Activated T-helper 1 cell treated with anti-CD3 and anti-CD28 coated beads, Interleukin-12 subunit alpha, Interleukin-12 subunit beta, Interleukin-2, Interleukin-4 antibody, amounts not matched to agents 30 ng/mL and 10 ng/mL and 1 ng/mL, durations not matched to agents 14 hours and 24 hours and 36 hours (primary cell): ENCODE measurements at places on chromosomes 5 and 9.

DNA sequence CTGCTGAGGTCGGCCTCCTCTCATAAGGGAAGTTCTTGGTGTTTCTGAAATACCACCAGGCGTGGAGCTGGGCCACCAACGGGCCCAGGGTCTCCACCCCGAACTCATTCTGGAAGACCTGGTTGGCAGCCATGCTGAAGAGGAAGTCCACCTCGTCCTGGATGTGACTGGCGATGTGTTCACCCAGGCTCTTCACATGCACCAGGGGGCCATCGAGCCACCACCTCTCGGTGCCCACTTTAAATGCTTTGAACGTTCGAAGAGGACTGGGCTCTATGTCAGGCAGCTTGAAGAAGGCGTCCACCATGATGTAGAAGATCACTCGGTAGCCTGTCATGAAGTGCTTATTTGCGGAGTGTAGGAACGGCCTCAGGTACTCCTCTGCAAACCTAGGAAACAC, 15.1 kb downstream of the GLT6D1 start:
- DNase-seq: no peak

- DNase-seq: no peak
These were observed 66.8 kb upstream of the RAD23B start for GRCh38 chr9:107216329-107216728.

DNA sequence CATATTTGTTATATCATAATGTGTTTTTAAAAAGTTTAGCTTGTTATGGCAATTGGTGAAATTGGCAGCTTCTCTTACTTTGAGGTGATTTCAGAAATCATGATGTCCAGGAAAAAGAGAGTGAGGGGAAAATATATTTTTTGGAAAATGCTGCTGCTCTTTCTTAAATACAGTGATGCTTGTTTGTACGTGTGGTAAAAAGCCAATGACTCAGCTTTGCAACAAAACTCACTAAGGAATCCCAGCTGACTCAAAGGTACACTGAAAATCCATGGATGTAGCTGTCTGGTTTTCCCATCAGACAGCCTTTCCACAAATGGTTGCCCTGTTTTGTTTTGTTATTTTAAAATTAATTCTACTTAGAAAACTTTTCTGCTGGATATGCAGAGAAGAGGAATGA, 306.4 kb upstream of the PAPPA start:
- DNase-seq: no peak

GRCh38 chr5:167447466-167448375, 843.7 kb upstream of the WWC1 start:
- no peak for DNase-seq

GRCh38 chr5:115343855-115344254, 47.4 kb upstream of the CCDC112 start:
- no peak for DNase-seq

DNA sequence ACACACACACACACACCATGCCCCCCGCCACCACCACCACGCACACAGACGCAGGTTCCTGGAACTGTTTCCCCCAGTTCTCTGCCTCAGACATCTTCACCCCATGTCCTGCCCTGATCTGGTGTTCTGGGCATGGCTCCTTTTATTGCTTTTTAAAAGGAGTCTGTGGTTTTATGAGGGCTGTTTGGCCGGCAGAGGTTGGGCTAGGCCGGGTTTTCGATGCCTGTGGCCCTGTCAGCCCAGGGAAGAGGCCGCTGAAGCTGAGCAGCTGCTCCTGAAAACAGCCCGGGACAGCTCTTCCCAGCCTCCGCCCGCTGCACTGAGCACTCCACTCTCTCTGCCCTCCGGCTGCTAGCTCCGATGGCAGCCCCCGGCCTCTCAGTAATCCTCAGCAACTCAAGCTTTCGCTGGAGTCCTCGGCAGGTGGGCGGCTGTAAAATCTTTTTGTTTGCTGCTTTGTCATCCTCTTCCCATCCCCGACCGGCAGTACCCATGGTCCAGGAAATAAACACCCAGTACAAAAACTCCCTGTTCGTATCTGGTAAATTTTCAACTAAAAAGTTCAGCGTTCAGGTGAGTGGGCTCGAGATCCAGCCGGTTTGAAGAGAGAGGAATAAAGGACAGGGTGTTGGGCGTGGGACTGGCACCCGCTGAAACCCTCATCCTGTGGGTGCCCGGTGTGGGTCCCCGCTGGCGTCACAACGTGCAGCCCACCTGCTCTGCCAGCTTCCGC, 103.0 kb upstream of the ERCC6L2 start:
- no peak for DNase-seq

DNA sequence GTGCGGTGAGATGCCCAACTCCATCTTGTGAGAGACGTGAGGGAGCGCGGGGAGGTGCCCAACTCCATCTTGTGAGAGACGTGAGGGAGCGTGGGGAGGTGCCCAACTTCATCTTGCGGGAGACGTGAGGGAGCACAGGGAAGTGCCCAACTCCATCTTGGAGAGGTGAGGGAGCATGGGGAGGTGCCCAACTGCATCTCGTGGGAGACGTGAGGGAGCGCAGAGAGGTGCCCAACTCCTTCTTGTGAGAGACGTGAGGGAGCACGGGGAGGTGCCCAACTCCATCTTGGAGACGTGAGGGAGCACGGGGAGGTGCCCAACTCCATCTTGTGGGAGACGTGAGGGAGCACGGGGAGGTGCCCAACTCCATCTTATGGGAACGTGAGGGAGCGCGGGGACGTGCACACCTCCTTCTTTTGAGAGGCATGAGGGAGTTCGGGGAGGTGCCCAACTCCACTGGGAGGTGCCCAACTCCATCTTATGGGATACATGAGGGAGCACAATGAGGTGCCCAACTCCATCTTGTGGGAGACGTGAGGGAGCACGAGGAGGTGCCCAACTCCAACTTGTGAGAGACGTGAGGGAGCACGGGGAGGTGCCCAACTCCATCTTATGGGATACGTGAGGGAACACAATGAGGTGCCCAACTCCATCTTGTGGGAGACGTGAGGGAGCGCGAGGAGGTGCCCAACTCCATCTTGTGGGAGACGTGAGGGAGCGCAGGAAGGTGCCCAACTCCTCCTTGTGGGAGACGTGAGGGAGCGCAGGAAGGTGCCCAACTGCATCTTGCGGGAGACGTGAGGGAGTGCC, 235.4 kb downstream of the CACNA1B start:
- no peak for DNase-seq

DNA sequence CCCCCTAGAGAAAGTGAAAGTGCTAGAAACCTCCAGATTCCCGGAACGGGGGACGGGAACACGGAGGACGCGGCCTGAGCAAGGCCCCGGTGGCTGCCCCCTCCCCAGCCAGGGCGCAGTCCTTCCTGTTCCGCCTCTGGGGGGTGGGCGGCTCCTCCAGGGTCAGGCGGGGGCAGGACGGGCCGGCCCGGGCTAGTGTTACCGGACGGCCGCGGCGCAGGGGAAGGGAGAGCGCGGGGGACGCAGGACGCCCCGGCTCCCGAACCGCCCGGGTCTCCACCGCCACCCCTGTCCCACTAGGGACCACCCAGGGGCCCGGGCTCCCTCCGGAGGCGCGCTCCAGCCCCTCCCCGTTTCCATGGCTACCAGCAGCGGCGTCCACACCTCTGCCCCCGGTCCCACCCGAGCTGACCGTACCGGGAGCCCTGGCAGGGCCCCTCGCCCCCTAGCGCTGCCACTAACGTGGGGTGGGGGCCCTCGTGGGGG, 579 bp downstream of the SLC12A7 start:
- DNase-seq: no peak

GRCh38 chr9:37038302-37038942, 4.4 kb upstream of the PAX5 start:
- no peak for DNase-seq

- DNase-seq: no peak
These were observed 138.0 kb downstream of the GDNF start for GRCh38 chr5:37701868-37702267.

DNA sequence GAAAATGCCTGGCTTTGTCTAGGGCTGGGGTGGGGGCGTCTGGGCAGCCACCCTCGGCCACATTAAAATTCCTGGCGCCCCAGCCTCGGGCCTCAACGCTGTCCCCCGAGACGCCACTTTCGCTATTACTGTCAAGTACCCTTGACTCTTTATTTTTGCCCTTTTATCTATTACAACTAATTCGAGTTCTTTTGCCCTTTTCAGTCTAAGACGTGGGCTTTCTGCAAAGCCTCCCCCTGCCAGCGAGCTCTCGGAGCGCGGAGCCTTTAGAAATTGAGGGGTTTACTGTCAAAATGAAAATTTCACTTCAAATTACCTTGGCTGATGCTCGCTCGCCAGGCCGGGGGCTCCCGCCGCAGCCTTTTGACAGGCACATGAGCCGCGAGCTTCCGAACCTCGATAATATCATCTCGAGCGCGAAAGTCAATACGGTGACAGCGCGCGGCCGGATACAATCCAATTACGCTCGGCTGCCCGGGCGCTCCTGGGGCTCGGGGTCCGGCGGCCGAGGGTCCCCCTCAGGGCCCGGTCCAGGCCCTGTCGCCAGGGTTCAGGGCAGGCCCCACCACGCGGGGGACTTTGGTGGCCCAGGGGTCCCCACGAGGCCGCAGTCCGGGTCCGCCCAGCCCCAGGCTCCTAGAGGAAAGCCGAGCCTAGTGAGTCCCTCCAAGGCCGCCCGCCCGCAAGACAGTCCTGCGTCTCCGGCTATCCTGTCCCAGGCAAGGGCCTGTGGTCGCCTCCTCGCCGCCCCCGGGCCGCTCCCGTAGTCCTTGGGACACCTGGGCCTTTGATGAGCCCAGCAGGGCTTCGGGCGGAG, 6.7 kb downstream of the IRX4 start:
- DNase-seq: no peak

DNA sequence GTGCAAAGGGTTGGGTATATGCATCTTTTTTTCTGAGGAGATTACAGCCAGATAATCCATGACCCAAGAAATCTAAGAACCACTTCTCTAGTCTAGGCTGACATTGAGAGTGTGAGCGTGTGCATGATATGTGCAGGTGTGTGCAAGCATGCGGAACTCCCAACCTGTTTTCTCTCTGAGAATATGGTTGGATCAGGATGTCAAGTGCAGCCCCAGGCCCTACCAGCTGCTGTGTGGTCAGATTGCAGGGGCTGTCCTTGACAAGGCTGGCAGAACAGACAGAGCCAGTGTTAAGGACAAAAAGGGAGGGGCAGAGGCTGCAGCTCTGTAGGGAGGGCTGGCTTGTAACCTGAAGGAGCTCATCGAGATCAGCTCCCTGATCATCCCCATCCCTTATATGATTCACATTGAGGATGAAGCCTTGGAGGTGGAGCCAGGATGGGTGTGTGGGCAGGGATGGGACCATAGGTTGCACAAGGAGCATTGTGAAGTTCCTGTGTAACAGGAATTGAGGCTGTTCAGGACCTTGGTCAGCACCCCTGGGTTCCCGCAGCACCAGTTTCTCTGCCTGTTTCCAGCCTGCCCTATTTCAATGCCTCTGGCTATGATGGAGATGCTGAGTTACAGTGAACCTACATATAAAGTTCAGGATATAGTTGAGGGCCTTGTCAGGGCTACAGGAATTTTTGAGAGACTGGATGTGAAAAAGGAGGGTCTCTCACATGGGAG, 52.6 kb upstream of the ARAP3 start:
- peak; percentile 2 for DNase-seq

GRCh38 chr5:64767959-64768357, 533 bp downstream of the SREK1IP1 start:
- no peak for DNase-seq

- DNase-seq: no peak
These were observed 102.3 kb upstream of the GRIN3A start for GRCh38 chr9:101840694-101841188.

DNA sequence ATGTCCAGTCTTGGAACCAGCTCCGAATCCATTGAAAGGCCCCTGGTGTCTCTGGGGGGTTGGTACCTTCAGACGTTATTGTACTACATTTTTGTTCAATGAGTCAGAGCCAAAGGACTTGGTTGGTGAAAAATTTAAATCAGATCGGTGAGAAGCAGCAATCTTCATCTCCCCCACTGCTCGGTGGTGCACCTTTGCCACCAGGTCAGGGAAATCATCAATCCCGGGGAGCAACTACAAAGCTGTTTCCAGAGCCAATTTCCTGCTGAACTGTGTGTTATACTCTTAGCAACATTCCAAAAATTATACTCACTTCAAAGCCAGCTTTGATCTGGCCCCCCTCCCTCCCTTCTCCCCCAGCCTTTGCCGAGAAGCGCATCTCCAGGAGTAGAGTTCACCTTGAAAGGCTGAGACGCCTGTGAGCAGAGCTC, 375.2 kb upstream of the WWC1 start:
- DNase-seq: no peak

- DNase-seq: no peak
These were observed 50.2 kb downstream of the APC start for GRCh38 chr5:112787896-112788295.

GRCh38 chr9:135338546-135338945, 141.0 kb upstream of the PPP1R26 start:
- DNase-seq: no peak

DNA sequence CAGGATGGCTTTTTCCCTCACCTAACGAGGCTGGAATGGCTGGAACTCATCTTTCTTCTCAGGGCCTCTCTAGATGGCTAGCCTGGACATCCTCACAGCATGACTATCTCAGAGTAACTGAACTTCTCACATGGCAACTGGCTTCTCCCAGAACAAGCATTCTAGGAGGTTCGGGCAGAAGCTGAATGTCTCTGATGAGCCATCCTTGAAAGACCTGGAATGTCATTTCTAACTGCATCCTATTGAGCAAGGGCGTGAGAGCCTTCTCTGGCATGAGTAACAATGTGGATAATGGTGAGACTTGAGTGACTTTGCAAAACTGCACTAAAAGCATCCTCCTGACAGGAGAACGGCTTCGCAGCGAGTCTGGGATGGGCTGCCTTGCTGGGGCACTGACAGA, 487.7 kb downstream of the MAT2B start:
- no peak for DNase-seq

DNA sequence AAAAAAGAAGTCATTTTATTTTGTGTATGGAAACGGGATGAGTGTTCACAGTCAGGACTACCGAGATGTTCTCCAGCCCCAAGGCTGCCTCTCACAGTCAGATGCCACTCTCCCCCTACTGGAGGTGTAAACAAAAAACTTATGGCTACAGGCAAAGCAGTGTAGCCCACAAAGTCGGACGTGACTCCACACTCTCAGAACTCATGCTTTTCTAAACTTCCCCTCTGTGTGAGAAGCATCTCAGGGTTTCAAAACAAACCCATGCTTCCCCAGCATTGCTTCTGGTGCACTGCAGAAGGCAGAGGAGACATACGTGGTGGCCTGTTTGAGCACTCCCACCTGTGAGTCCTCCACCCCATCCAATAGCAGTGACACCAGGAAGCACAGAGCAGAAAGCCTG, 580.3 kb downstream of the BNC2 start:
- DNase-seq: no peak

DNA sequence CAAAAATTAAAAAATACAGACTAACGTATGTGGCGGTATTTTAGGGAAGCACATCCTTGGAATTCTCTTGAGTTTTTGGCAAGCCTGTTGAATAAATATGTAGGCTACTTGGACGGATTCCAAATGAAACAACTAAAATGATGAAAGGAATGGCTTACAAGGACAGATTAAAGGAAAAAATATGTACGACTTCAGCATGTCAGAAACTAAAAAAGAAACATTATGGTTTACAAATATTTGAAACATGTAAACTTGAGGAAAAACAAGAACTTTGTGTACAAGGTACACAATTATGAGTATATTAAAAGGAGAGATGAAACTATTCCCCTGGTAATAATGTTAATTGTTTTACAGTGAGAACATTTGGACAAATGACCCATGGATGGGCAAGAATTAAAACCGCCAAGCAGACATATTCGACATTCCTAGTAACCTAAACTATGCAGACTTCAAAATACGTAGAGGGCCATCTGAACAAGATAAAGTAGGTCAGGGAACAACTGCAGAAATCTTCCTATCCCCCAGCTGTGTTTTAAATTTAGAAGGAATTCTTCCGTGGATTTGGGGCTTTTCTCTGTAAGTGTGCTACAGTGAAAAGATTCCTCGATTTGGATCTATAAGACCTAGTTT, 12.5 kb downstream of the EDIL3 start:
- no peak for DNase-seq
